ENCODE measurements at places on chromosomes 3 and 15.

- DNase-seq, result no peak
These were observed 293.8 kb downstream of the PTPRG start for GRCh38 chr3:61855211-61855610.

DNA sequence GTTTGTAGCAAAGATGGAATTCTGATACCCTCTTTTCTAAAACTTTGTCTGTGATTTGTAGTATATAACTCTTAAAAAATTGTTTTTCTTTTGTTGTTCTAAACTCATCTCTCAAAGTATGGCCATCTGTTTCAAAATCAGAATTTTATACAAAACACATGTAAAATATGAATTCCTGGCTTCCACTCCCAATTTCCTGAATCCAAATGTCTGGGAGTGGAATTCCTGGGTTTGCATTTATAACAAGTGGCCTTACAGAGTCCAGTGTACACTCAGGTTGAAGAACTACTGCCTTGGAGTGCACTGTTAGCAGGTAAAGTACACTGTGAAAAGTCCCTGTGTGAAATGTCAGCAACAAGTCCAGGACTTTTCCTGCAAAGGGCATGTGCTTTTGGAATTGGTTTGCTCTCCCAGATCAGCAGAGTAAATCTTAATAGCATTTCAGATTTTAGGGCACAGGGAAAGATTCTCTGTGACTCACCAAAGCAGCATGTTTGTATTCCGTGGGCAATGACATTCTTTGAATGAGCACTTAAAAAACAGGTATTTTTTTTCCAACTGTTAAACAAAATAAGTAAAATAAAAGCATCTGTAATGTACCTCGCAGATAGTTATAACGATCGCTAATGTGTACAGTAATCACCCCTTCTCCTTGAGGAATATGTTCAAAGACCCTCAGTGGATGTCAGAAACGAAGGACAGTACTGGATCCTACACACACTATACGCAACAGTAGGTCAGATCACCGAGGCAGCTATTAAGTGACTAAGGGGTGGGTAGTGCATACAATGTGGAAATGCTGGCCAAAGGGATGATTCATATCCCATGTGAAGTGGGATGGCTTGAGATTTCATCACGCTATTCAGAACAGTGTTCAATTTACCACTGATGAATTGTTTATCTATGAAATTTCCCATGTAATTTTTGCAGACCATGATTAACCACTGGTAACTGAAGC is 2.0 kb upstream of the CLDN16 start:
- DNase-seq, result no peak

DNA sequence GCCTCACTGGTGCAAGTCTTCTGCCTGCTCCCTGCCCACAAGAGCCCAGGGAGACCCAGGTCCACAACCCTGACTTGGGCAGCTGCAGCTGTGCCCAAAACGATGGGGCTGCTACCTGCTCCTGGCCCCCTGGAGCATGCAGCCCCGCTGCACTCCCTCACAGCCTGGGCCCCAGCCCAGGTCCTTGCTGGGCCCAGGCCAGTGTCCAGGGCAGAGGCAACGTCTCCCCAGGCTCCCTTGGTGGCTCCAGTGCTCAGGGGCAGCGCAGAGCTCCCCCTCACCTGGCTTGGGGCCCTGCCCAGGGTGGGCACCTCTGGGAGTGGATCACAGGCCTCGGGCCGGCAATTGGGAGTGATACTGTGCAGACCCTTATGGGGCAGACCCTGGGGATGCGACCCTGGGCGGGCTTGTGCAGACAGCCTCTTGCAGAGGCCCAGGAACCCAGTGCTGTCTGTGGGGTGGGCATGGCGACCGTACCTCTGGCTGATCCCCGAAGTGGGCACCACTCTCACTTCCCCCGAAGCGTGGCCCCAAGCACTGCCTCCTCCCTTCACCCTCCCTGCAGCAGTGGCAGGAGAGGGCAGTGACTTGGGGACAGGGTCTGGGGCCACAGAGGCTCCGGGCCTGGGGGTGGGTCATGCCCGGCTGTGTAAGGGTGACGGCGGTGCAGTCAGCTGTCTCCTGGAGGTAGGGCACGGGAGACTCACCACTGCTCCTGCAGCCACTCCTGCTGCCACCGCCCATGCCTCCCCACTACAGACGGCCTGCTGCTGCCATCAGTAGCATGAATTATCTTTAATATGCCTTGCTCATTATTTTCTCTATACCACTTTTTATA is 255.9 kb downstream of the DOCK3 start:
- no peak for DNase-seq

DNA sequence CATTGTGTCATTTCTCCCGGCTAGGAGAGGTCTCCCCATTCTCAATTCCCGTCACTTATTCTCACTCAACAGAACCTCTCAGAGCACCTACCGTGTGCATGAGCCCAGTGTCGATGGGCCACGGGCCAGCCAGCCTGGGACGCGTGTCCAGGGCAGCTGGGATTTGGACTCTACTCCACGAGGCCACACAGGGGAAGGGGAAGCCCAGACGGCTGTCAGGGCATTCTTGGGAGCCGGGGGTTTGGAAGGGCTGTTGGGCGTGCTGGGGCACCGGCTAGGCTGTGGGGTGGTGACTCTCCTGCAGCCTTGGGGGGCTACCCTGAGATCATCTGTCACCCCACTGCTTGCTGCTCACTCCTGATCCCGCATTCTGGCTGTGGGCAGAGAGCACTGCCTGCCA is 41.7 kb upstream of the PCSK6 start:
- no peak for DNase-seq

GRCh38 chr3:31671976-31672375 is 139.3 kb downstream of the STT3B start:
- DNase-seq, result no peak

DNA sequence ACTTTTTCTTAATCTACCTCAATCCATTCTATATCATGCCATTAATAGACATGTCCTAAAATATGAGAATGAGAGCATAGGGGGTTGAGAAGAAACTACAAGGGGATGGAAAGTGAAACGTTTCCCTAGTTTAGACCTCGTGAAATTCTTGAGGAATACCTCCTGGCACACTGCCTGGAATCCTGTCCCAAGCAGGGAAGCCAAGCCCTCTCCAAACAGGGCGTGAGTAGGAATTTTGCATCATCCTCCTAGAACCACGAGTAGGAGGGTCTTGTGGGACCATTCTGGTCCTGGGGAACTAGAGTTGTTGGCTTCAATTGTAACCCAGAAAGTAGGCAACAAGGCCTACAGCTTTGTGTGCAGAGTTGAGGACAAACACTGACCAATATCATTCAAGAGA is 19.6 kb upstream of the C3orf80 start:
- DNase-seq, result no peak

DNA sequence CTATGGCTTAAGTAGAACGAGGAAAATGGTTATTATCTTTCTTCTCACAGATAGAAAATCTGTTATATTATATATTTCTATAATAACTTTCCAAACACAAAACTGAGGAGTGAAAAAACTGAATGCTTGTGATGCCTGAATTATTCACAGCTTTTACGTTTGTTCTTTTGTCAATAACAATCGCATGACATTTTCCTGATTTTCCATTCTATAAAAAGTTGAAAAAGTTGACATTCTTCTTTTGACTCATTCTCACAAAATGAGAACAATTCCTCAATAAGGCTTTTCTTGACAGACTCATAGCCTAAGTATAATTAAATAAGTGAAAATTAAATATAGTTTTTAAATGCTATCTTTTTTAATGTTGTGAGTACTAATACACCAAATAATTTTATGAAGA is 288.8 kb upstream of the TGFBR2 start:
- no peak for DNase-seq

- DNase-seq, result no peak
These were observed 80.4 kb downstream of the PLOD2 start for GRCh38 chr3:146080578-146080977.

DNA sequence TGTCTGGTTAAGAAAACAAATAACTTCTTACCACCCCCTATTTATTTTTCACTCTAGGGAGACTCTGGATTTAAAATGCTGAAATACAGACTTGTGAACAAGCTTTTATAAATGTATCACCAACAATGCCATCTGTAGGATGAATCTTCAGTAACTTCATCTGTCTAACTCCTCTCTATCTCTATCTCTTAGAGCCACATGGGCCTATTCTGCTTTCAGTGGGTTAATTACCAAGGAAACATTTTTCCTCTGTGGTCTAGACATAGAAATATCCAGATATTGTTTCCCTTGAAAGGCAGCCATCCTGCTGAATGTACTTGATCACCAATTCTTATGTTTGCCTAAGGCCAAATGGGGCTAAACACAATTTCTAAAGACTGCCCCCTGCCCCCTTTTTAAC is 167.6 kb upstream of the COL8A1 start:
- no peak for DNase-seq

- no peak for DNase-seq
These were observed 74.8 kb upstream of the RPL32 start for GRCh38 chr3:12916159-12916558.

GRCh38 chr15:43928152-43928551 is 101.3 kb downstream of the WDR76 start:
- DNase-seq, result no peak

GRCh38 chr3:42556089-42556632 is 25.6 kb downstream of the SEC22C start:
- peak; percentile 50 for DNase-seq

GRCh38 chr3:128352326-128352725 is 114.4 kb downstream of the DNAJB8 start:
- no peak for DNase-seq

GRCh38 chr3:187777331-187777941 is 32.2 kb upstream of the BCL6 start:
- peak; percentile 45 for DNase-seq

- DNase-seq, result no peak
These were observed 54.2 kb downstream of the PHLDB2 start for GRCh38 chr3:111913163-111913763.

DNA sequence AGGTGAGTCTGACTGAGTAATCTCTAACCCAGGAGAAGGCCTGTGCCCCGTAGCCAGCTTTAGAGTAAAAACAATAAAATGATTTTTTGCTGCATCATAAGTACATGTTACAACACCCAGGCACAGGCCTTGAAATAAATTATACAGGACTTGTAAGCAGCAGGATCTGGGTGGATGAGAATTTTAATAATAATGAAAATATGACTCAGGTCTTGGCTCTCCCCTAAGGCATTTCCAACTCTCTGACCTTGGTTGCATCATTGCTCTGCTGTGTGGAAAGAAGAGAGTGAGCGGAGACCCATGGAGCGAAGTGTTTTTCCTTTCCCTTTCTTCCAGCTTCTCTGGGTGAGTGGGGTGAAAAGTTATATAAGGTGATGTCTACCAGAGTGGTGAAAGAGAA is 44.6 kb downstream of the EOMES start:
- no peak for DNase-seq

- DNase-seq, result no peak
These were observed 522.3 kb upstream of the CFAP20DC start for GRCh38 chr3:59572106-59572505.

DNA sequence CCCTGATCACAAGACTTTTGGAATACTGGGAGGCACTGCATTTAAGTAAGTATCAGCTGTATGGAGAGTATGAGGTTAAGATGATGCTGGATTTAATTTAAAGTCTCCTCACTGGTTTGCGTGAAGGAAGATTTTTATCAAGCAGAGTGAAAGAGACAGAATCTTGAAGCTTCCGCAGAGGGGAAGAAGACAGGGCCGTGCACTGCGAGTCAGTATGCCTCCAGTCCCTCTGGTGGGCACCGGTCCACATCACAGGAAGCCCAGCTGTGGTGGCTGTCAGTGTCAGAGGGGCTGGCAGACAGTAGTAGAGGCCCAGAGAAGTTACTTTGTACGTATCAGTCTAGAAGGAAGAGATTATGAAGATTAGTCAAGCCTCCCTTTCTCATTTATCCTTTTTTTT is 379.0 kb upstream of the TPRG1 start:
- DNase-seq, result no peak

GRCh38 chr15:63191895-63192618 is 2.7 kb downstream of the RAB8B start:
- DNase-seq, result peak; percentile 63

DNA sequence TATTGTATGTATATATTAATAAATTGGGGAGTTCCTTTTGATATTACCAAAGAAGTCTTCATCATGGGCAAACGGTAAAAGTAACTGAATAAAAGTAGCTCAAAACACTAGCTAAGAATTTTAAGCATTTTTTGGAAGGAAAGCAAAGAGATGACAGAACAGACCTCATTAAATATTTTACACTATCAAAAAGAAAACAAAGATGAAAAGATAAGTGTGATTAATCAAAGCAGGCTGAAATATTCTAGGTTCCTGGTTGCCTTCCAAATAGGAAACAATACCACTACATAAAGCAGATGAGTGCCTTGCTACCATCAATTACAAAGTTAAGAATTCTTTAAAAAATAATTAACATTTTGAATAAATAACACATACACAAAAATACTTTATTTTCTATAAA is 3.6 kb downstream of the NKIRAS1 start:
- no peak for DNase-seq

- no peak for DNase-seq
These were observed 2.0 kb upstream of the MANF start for GRCh38 chr3:51382947-51383578.

GRCh38 chr15:57282686-57283085 is 93.6 kb upstream of the CGNL1 start:
- no peak for DNase-seq

GRCh38 chr3:156814295-156814694 is 11.9 kb upstream of the LEKR1 start:
- DNase-seq, result no peak
